ENCODE measurements at places on chromosomes 16 and 17.

GRCh38 chr17:64377769-64378282 lies 12.8 kb downstream of the PECAM1 start:
- DNase-seq, result no peak

GRCh38 chr16:1913327-1914083 lies 4.7 kb downstream of the HS3ST6 start:
- DNase-seq, result no peak

GRCh38 chr17:32697728-32698625 lies 178.9 kb downstream of the MYO1D start:
- DNase-seq, result no peak

DNA sequence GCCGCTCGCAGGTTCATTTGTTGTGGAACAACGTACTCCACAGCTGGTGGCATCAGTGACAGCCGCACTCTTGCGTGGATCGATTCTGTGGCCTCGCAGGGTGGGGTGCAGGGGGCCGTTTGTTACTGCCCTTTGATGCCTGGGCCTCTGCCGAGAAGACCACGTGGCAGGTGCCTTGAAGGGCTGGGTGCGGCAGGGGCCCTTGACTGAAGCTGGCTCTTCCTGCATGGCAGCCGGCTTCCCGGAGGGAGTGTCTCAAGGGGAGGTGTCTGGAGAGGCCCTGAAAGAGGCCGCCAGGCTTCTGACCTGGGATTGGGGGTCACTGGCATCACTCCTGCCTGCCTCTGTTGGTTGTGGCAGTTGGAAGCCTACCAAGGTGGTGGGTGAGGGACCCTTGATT lies 43.8 kb downstream of the TBCD start:
- DNase-seq, result no peak

DNA sequence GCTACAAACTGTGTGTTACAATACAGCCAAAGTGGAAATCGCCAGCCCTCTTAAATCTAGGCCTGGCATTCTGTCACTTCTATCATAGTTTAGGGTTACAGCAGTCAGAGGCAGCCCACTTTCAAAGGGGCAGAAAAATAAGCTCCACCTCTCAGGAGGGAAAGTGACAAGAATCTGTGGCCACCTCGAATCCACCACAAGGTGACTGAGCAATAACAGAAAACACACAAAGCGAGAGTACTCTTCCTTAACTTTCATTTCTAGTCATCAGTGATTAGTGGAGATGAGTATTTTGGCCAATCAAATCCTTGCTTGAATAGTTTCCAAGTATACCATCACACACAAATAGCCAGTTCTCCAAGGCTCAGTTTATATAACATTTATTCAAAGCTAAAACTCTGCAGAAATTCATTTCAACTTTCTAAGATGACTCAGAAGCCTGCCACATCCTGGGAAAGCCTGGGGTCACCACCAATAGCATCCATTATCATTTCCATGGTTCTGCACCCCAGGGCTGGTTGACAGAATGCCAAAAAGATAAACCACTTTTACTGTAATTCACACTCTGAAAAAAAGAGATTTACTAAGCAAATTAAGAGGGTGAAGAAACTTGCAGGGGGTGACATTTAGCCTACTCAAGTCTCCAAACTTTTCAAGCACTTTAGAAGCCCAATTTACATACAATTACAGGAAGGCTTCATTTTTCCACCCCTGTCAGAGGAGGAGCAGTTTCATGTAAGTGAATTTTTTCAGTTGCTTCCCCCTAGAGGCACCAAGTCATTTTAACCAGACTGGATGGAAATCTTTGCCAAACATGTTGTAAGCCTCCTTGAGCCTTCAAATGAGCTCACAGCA lies 66.8 kb downstream of the SALL1 start:
- DNase-seq, result no peak

DNA sequence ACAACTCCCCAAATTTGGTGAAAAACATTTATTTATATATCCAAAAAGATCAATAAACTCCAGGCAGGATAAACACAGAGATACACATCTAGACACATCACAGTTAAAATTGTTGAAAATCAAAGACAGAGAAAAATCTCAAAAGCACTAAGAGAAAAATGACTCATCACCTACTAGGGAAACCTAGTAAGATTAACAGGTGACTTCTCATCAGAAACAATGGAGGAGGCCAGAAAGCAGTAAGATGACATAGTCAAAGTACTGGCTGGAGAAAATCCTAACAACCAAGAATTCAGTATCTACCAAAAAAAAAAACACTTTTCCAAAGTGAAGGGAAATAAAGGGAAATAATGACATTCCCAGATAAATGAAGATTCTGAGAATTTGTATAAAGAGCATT lies 33.8 kb downstream of the ULK2 start:
- DNase-seq, result no peak

GRCh38 chr16:14378689-14379467 lies 251.2 kb downstream of the PARN start:
- no peak for DNase-seq

DNA sequence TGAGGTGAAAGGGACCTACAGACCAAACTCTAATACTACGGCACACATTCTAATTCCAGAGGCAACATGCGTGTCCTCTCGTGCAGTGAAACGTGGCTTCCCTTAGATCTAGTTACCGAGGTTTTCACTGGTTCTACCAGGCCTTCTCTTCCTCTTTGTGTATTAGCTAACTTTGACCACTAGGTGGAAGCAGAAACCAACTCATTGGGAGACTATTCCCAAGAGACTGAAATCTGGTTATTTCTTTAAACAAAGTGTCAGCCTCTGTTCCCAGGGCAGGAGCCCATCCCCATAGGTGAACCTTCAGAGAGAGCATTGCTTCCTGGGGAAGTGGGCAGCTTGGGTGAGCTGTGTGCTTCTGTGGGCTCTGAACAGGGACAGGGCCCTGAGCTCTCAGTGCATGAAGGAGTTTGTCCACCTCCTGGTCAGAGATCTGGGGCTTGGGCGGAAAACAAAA lies 19.7 kb upstream of the RCVRN start:
- peak; percentile 8 for DNase-seq

DNA sequence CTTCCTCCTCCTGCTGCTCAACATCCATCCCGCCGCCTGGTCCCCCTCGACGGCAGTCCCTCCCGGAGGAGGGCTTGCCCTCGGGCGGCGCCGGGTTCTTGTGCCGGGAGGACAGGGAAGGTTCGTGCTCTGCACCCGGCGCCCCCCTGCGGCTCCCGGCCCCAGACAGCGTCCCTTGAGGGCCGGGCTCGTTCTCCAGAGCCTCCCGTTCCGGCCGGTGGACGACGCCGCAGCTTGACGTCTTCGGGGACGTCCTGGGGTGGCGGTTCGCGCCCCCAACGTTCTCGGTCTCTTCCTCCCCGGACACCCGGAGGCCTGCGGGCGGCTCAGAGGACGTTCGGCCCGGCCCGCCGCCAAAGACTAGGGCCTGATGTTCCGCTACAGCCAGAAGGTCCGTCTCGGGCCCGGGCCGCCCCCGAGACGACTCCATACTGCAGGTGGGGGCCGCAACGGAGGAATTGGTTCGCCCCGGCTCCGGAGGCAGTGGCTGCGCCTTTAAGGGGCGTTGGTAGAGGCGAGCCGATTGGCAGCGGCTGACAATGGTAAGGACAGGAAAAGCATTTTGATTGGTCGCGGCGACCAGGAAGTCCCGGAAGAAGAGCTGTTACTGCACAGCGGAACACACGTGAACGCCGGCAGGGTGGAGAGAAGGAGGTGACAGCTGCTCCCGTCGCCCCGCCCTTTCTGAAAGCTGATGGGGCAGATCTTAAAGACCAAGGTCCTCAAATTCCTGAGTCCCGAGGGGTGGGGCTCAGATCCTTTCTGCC lies at the start of gene BORCS6:
Gene BORCS6, minus strand, starts transcription at position 470 of the 767 bp plus-strand sequence. Its CDS starts 40 bp downstream, at position 430.
- DNase-seq, result peak; percentile 99

GRCh38 chr16:62404842-62405611 lies 368.8 kb upstream of the CDH8 start:
- DNase-seq, result no peak

- no peak for DNase-seq
Measured at GRCh38 chr17:74011966-74012365, 191.5 kb upstream of the RPL38 start.

DNA sequence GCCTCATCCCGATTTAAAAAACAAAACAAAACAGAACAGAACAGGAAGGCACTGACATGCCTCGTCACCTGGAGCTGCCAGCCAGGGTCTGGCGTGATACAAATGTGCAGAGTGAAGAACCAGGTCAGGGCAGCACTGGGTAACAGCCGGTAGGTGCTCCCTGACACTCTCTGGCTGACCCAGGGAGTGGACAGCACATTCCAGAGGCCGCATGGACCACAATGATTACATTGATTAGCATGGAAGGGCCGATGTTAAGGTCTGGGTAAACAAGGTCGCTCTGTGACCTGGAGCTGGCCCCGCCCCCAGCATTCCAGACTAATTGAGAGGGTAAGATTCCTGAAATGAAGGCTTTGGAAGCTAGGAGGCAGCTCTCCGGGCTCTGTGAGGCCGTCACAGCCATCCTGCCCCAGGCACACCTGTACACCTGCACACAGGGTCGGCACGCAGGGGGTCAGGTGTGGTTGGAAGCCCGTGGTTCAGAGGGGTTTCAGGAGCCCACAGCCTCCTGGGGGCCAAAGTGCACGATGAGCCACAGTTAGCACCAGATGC lies 21.4 kb downstream of the PIEZO1 start:
- DNase-seq, result no peak

- peak; percentile 71 for DNase-seq
Measured at GRCh38 chr17:50863221-50863843, 2.8 kb downstream of the TOB1 start.

DNA sequence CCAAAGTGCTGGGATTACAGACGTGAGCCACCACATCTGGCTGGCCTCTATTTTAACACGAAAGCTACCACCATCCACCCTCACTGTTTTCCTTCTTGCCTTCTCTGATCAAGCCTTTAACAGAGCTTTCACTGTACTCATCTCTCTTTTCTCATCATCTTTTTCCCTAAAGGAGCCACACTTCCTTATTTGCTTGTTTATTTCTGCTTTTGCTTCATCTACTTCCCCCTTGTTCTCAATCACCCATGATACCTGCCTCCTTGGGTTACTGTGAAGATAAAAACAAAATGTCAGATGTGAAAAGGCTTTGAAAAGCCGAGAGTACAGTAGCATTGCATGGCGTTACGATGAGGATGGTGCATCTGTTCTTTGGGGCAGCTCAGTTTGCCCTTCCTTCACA lies 79.9 kb downstream of the ZNF18 start:
- no peak for DNase-seq

DNA sequence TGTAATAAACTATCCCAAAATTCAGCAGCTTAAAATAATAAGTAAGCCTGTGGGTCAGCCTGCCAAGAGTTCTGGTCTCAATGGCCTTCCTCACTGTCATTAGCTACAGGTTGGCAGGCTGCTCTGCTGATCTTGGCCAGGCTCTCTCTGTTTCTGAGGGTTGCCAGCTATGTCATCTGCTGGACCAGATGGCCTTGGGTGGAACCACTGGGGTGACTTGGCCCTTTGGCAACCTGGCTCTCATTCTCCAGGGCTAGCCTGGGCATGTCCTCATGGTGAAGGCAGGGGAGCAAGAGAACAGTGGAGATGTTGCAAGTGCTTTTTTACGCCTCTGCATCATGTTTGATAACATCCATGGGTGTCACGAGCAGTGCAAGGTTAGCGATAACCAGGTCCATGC lies 13.9 kb downstream of the ITGAM start:
- DNase-seq, result no peak

DNA sequence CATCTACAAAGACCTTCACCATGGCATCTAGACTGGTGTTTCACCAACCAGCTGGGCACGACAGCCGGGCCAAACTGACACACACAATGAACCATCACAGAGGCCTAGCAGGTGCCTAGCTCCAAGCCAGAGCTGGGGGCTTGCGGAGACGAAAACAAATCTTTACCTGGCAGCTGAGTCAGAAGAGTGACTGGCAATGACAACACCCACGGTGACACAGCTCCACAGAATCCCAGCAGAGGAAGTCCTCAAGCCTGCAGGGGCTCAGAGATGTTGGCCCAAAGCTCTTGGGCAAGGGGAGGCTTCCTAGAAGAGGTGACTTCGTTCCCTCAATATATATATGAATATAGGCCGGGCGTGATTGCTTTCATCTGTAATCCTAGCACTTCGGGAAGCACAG lies 5.1 kb downstream of the MMP25 start:
- DNase-seq, result no peak

DNA sequence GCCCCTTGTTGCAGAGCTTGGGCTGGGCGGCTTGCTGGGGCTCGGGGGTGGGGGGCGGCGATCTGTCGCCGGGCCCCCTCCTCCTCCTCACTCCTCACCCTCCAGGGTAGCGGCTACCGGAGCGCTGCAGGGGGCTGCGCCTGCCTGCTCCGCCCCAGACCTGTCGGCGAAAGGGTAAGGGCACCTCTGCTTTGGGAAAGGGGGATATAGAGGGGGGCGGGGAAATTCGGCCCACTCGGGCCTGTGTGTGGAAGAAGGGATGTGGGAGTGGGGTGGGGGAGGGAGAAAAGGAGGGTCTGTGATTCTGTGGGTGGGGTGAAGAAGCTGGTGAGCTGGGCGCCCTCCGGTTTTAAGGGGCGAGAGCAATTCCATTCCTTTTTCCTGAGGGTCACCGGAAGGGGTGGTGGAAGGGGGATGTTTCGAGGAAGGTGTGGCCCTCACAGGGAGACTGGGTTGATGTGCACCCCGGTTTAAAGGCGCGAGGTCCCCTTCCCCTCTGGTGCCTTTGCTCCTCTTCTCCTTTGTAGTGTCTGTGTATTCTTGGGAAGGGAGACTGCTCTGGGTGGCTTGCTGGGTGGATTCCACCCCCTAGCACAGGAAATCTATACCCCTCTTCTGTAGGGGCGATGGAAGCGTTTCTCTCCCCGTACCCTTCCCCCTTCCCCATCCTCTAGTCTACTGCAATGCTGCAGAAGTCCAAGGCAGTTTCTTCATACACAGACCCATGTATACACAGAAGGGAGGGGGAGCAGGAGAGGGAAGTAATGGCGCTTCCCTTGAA lies 878 bp downstream of the TAOK1 start:
- DNase-seq, result no peak

DNA sequence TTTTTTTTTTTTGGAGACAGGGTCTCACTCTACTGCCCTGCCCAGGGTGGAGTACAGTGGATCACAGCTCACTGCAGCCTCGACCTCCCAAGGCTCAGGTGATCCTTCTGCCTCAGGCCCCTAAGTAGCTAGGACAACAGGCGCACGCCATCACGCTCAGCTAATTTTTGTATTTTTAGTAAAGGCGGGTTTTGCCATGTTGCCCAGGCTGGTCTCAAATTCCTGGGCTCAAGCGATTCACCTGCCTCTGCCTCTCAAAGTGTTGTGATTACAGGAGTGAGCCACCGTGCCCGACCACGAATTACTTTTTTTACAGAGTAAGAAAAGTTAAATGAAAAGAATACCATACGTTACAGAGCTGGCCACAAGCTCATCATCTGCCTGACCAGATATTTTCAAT lies 38.9 kb downstream of the AKAP10 start:
- DNase-seq, result no peak

DNA sequence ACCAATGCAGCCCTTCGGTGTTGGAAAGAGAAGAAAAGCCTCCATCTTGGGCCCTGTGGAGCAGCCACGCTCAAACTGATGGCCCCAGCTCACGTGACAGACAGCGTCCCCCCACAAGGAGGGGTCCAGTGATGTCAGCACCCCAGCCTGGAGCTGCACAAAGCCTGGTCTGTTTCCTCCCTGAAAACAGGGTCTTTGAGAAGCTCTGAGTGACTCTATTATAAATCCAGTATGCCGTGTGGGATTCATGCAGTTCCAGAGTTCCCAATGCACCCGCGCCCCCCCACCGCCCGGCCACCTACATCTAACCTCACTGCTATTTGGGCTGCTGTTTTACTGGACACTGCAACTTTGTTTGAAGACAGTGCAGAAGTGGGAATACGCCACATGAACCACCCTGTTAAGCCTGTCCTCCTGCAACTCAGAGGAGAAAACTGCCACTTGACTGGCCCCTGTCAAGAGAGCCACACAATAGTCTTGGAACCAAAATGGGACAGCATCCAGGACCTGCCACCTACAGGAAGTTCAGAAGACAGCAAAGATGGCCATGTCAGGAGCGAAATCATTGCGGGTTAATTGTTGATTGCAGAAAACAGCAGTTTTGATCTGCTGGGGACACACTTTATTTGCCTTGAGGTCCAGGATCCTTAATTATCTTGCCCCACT lies 33.1 kb downstream of the PMP22 start:
- DNase-seq, result peak; percentile 76
